ENCODE measurements at places on chromosomes 5 and 9.

GRCh38 chr5:66877843-66878242 lies 281.6 kb downstream of the MAST4 start:
- no peak for DNase-seq

DNA sequence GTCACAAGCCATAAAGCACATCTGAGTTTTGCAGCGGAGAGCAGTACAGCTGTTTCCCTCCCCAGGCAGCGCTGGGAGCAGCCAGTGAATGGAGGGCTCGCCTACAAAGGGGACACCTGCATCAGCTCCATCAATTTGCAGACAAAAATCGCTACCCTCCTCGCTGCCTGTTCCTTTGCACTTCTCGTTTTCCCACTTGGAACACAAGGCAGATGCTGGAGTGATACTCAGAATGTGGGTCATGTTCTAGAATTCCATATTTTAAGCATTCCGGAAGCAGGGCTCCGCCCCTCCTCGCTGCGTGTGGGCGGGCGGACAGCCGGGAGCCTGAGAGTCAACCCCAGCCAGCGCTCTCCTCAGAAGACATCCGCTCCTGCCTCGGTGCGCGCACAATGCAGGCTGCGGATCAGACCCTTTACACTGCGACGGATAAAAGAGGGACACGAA lies 92.1 kb downstream of the LMNB1 start:
- no peak for DNase-seq

GRCh38 chr5:4144411-4145007 lies 548.9 kb downstream of the IRX1 start:
- no peak for DNase-seq

DNA sequence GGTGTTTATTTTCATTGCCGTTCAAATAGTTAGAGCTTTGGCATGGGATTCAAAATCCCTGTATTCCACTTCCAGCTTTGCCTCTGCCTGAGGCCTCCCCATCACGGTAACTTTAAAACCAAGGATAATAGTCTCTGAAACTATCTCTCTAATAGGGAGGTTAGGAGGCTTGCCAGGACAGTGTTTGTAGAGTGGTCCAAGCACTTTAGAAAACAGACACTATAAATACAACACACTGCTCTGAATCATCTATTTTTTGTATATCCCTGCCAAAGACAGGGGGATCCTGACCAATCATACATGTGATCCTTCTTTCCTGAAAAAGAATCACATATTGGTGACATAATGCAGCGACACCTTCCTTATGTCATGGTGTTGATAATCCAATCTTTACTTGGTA lies 326.8 kb downstream of the BNC2 start:
- no peak for DNase-seq

- no peak for DNase-seq
Measured at GRCh38 chr9:135029871-135030565, 57.5 kb upstream of the OLFM1 start.

DNA sequence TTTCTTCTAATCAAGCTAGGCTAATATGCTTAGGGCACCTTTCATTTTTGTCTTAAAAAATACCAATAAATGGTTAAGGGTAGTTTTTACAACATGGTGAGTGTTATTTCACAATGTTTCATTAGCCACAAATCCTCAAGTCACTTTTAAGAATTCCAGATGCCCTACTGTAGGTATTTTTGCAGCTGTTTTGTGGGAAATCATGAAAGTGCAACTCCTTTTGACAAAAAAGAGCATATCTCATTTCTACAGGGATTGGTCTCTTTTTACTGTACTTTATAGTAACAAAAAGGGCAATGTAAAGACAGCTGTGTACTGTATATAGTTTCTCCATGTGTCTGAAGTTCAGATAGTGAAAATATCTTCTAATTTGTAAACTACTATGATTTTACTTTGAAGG lies 28.3 kb upstream of the GAS1 start:
- DNase-seq: no peak

DNA sequence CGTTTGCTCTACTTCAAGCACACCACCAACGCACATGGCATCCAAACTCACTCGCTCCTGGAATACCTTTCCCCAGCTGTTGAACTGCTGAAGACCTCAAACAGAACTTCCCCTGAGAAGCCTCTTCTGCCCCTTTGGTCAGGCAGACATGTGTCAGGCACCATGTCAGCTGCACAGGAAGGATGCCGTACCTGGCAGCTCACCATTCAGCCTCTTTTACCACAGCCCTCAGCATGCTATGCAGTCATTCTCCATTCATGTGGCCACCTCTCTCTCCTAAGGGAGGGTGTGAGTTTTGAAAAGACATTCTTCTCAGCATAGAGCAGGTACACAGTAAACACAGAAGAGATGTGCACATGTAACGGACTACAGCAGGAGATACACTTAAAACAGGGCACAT lies 14.2 kb downstream of the IL4 start:
- DNase-seq: no peak

GRCh38 chr5:102231693-102232619 lies 64.1 kb downstream of the SLCO4C1 start:
- no peak for DNase-seq

- no peak for DNase-seq
Measured at GRCh38 chr9:15977438-15977837, 424.6 kb downstream of the CCDC171 start.

DNA sequence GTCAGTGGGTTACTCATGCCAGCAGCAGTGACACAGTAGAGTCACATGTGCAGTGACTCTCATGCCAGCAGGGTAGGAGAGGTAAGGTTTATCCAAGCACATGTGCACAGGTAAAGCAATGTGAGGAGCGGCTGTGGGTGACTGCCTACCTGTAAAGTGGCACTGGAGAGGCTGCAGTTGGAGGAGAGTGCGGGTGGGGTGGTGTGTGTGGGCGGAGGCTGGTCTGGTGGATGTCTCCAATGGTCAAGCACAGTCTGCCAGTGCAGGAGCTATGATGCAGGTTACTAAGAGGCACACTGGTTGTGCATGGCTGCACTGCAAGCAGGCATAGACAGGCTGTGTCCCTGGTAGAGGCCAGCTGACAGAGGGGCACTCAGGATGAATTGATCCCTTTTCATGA lies 588.2 kb upstream of the FTMT start:
- DNase-seq: no peak

GRCh38 chr9:127522727-127523126 lies 71.4 kb downstream of the LRSAM1 start:
- no peak for DNase-seq

- DNase-seq: no peak
Measured at GRCh38 chr5:128965011-128965637, at the start of gene SLC27A6. TSS of gene SLC27A6 (plus strand) at chr5:128965488. CDS start at chr5:128966138, 650 bp downstream.

DNA sequence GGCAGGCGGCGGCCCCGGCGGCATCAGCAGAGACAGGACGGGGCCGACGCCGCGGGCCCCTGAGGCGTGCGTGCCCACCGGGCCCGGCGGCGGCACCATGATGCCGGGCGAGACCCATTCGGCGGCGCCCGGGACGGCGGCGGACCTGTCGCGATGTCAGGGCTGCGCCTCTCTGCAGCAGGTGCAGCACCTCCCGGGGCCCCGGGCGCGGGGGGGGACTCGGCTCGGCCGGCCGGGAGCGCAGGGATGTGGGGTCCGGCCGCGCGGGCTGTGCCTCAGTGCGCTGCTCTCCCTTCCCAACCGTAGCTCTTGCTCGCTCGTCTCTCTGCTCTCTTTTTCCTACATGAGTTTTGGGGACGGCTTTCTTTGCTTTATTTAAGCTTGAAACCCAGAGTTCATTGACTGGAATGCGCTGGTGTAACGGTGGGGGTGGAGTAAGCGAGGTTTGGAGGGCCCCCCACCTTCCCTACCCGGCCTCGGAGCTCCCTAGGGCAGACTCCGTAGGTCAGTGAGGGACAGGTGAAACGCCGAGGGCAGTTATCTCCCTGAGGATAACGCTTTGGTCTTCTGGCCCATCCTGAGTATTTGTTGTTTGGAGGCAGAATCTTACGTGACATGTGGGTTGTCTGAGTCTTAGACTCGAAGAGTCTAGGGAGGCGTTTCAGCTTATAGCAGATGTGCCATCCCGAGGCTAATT lies 490 bp downstream of the ICE1 start:
- no peak for DNase-seq

- no peak for DNase-seq
Measured at GRCh38 chr5:176427971-176428370, 11.6 kb upstream of the CLTB start.

- no peak for DNase-seq
Measured at GRCh38 chr9:134353539-134353938, 27.3 kb downstream of the RXRA start.

DNA sequence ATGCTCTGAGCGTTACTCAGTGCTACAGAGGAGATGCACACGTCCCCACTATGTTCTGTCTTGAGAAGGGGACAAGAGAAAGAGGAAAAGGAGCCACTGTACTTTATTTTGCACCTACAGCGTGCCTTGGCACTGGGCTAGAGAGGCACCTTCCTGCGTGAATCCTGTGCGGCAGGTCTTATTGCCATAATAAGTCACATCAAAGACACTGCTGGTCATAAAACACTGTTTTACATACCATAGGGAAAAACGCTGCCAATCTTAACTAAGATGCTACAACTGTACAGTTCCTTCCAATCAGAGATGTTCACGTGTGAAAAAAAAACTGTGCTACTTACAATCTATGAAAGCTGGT lies 48.1 kb downstream of the NEURL1B start:
- no peak for DNase-seq

GRCh38 chr5:158654415-158654814 lies 445.3 kb downstream of the EBF1 start:
- no peak for DNase-seq

- no peak for DNase-seq
Measured at GRCh38 chr9:131769361-131769760, 29.5 kb upstream of the RAPGEF1 start.

- no peak for DNase-seq
Measured at GRCh38 chr5:35331956-35332950, 102.0 kb upstream of the PRLR start.

DNA sequence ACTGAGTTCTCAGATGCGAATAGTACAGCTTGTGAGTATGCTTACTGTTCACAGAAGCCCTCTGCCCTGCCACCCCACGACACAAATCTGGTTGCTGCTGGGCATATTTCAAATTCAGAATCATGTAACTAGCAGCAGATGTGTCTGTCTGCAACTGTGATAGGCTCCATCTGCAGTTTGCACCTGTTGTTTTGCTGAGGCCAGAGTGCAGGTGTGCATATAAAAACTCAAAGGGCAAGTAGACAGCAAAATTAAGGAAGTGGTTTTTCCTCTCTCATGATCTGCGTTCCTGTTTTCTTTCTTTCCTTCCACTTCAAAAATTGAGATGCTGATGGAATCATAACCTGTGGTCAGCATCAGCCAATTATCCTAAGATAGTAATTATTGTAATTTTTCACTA lies 1000.5 kb downstream of the PTPRD start:
- DNase-seq: no peak

- DNase-seq: no peak
Measured at GRCh38 chr5:168637281-168637680, 58.1 kb upstream of the PANK3 start.

GRCh38 chr5:135139381-135140134 lies 105.5 kb upstream of the PITX1 start:
- no peak for DNase-seq

DNA sequence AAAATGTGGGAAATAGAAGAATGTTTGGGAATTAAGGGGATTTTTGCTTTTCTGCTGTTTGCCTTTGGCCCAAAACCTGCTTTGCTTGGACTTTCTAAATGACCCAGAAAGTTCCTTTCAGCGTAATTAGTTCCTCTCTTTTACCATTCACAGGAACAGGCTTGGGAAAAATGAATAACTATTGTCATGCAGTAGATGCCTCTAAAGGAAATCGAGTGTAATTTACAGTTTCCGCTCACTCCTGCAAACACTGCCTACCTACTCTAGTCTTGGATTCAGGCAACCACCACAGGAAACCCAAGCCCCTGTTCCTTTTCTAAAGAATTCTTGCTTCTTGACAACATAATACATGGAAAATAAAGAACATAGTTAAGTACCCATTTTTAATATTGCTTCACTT lies 25.0 kb downstream of the TTC23L start:
- no peak for DNase-seq

- DNase-seq: no peak
Measured at GRCh38 chr9:2125906-2126305, 110.8 kb downstream of the SMARCA2 start.

DNA sequence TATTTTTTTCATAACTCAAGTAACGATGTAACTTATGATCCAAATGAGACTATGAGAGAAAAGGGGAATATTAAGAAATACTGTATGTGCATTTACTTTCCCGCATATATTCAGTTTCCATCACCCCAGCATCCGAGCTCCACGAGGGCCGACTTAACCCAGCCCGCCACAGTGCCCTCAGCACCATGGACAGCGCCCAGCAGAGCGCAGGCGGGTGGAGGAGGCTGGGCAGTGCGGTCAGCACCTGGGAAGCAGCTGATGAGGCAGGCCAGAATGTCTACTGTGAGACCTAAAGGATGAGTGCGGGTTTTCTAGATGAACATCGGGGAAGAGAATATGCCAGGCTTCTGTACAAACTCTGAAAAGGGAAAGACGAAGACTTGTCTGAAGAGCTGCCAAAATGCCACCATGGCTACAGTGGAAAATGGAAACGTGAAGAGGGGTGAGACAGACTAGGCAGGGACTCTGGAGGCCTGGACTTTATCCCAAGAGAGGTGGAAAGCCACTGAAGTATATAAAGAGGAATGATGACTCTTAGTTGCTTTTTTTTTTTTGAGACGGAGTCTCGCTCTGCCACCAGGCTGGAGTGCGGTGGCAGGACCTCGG lies 34.5 kb upstream of the MED27 start:
- no peak for DNase-seq

DNA sequence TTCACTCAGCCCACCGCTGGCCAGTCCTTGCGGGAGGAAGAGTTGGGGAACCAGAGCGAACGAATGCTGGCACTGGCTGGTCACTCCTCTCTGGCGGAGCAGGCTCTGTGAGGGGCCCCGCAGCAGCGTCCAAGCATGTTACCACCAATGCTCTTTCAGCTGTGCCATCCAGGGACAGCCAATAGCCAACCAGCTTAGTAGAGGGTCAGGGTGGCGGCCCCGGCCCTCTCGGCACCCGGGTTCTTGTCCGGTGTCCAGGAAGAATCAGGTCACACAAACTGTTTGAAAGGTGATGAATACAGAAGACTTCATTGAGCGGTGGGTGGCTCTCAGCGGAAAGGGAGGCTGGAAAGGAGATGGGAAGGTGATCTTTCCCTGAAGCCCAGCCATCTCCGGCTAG lies 135.3 kb downstream of the EGFLAM start:
- no peak for DNase-seq

GRCh38 chr5:150137168-150137957 lies 18.3 kb downstream of the PDGFRB start:
- DNase-seq: no peak

DNA sequence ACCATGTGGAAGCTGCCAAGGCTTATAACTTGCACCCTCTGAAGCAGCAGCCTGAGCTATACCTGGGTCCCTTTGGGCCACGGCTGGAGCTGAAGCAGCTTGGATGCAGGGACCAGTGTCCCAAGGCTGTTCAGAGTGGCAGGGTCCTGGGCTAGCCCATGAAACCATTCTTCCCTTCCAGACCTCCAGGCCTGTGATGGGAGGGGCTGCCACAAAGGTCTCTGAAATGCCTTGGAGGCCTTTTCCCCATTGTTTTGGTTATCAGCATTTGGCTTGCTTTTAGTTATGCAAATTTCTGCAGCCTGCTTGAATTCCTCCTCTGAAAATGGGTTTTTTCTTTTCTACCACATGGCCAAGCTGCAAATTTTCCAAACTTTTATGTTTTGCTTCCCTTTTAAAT lies 433.7 kb upstream of the ACO1 start:
- DNase-seq: no peak
